ENCODE measurements at places on chromosomes 6 and 20.

GRCh38 chr20:37921341-37921929 is 18.5 kb downstream of the VSTM2L start:
- no peak for DNase-seq

DNA sequence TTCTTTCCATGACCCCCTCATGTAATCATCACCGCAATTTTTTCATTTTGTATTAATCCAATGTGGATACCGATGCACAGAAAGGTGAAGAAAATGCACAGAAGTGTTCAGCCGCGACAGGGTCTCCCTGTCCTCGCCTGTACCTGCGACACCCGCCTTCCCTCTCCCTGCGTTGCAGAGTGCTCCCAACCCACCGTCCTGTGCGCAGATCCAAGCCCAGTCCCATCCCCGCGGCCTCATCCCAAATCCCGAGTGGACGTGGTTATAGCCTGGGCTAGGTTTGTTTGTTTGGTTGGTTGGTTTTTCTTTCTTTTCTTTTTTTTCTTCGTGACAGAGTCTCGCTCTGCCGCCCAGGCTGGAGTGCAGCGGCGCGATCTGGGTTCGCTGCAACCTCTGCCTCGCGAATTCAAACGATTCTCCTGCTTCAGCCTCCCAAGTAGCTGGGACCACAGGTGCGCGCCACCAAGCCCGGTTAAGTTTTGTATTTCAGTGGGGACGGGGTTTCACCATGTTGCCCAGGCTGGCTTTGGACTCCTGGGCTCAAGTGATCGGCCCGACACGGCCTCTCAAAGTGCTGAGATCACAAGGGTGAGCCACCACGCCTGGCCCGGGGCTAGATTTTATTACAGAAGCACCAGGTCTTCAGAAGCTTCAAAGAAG is 536 bp upstream of the RAET1G start:
- DNase-seq: no peak

DNA sequence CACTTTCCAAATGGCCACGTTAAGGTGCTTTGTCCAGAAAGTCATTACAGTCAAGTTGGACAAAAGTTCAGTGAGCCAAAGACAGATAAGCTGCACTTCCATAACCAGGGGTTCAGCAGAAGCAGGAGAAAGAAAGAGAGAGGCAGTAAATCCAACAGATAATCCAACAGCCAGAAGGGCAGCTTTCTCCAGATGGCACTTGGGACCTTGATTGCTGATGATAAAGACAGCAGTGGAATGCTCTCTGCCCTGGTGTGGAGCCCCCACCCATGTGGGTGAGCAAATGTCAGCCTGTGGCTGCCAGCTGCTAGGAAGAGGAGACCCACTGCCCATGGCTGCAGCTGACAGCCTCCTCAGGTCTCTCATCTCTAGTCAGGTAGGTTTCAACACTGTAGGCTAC is 18.7 kb upstream of the NRSN1 start:
- no peak for DNase-seq

DNA sequence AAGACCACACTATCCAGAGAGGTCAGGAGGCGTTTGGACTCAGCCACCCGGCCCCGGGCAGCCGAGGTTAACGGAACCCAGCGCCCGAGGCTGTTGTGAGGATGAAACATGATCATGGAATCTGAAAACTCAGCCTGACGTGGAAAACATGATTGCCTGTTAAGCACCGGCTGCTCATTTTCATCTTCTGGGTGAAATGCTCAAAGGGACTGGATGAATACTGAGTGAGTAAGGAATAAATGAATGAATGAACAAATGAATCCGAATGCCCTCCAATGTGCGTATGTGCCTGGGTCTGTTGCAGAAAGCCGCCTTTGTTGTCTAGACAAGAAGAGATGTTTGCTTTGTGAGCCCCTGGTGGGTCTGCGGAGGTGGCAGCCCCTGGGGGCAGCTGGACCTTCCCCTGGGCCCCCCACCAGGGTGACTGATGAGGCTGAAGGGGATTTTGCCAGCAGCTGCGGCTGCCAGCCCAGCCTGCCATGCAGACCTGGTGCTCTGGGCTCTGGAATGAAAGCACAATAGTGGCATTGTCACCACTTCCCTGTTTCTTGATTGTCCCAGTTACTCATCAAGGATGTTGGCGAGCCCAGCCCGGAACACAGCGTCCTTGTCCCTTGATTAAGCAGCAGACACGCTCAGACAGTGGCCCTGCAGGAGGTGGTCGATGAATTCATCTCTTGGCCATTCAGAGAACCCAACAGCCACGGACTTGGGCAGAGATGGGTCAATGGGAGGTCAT is 211.1 kb downstream of the ANKRD60 start:
- DNase-seq: no peak

- no peak for DNase-seq
Measured at GRCh38 chr20:57612916-57613315, 7.3 kb downstream of the ZBP1 start.

- DNase-seq: no peak
Measured at GRCh38 chr20:57633945-57634491, 13.8 kb upstream of the ZBP1 start.

DNA sequence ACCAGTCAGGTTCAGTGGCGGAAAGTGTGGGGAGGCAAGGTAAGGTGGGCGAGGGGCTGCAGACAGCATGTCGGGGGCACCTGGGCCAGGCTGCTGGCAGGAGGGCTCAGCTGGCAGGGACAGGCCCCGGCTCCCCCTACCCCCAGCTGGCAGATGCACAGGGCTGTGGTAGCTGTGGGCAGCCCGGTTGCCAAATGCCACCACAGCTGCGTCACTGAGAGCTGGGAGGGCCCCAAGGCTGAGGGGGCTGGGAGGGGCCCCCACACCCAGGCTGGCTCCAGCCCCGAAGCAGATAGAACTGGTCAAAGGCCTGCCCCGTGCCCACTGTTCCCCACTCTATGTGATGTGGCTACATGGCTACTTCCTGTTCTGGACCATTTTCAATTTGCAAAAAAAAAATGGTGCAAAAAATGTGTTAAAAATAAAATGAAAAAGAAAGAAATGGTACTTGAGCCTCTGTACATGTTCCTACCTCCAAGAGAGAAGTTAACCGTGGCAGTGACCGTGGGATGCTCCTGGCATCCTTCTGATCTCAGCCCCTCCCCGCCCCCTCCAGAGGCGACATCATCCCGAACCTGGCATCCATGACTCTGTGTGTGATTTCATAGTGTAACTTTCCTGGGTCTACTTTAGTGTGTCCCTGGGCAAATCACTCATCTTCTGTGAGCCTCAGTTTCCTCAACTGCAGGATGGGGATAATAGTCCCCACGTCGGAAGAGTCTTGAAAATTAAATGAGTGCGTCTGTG is 64.4 kb downstream of the UBE2V1 start:
- DNase-seq: peak; percentile 14

DNA sequence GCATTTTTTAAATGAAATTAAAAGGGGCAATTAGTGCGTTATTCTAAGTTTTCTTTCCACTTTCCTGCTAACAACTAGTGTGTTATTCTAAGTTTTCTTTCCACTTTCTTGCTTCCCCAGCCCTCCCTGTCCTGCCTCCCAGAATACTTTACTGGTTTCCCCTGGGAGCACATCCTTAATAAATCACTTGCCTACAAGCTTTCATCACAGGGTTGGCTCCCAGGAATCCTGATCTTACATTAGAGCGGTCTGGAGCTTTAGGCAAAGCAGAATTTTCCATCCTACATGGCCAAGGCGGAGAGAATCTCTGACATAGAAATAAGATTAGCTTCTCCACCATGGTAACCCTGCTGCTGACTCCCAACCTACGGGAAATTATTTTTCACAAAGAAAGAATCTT is 150.4 kb downstream of the BFSP1 start:
- DNase-seq: no peak

GRCh38 chr6:169975701-169976100 is 224.3 kb downstream of the ERMARD start:
- DNase-seq: no peak

GRCh38 chr20:21182832-21183563 is 57.1 kb downstream of the KIZ start:
- DNase-seq: no peak

DNA sequence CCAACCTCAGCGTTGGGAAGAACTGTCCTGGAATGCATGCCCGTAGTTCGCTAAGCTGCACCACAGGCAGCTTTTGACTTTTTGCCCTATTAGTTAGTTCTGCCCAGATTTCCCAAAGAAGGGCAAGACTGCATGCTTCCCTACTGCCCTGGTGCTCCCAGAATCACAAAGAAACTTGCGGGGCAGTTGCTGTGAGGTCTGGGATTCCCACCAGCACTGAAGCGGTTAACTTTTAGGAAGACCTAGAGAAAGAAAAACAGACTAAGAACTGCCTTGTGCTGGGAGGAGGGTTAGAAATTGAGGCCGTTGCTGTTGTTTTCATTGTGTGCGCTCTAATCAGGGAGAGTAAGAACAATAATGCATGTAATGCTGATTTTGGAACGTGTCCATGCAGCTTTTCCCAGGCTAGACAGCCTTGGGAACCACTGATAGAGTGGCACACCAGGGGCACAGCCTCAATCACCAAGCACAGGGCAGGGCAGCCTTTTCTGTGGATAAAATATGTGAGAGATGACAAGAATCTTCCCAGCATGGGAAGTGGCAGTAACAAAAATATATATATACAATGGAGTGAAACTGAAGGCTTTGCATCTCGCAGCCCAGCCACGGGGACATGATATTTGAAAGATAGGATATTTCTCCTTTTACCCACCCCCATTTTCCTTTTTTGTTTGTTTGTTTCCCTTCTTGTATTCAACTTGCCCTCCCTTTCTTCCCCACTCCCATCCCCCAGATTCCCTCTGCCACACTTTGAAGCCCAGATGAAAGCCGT is 137.7 kb upstream of the HEY2 start:
- DNase-seq: no peak

- DNase-seq: no peak
Measured at GRCh38 chr20:479487-479886, 17.2 kb upstream of the TBC1D20 start.

DNA sequence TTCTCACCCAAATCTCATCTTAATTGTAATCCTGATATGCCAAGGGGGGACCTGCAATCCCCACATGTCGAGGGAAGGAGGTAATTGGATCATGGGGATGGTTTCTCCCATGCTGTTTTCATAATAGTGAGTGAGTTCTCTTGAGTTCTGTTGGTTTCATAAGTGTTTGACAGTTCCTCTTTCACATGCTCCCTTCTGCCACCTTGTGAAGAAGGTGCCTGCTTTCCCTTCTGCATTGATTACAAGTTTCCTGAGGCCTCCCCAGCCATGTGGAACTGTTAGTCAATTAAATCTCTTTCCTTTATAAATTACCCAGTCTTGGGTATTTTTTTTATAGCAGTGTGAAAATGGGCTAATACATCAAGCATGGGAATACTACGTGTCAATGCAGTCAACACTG is 925.0 kb upstream of the MAN1A1 start:
- no peak for DNase-seq

- no peak for DNase-seq
Measured at GRCh38 chr6:104855507-104855906, 4.2 kb downstream of the HACE1 start.

DNA sequence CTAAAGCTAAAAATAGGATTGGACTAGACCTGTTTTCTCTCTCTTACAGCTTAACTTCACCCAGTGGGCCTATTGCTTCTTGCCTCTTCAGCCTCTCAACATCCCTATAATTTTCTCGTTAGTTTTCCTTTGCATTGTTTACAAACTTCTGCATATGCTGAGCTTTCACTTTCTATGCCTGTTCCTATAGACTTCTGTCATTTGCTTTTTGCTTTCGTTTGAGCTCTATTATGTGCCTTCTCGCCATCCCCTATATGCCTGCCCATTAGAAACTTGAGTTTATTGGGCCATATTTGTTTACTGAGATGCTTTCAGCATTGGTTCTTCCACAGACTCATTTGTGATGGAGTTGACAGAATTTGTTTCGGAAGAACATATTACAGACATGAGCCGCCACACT is 40.9 kb downstream of the NCOA7 start:
- no peak for DNase-seq

DNA sequence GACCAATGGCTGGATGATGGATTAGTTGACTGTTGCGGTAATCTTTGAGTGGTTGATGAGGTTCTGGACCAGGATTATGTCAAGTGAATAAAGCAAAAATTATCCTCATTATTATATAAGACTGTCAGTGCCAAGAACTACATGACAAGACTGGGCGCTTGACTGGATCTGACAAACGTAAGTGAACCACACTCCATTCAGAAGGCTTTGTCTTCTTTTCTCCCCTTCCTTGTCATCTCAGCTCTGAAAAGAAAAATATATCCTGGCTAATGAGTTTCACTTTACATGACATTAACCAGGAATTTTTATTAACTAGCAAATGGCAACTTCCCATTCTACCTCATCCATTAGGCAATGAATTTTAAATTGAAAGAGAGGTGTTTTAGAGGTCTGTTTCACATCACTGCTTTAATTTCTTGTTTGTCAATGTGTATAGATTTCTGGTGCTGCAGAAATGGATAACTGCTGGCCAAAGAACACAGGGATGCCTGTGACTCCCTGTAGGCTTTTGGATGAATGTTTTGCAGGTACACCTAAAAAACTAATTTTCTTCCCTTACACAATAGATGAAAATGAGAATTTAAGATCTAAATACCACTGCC is 150.1 kb downstream of the ELOVL4 start:
- no peak for DNase-seq

- no peak for DNase-seq
Measured at GRCh38 chr6:105785066-105785811, 300.9 kb upstream of the PRDM1 start.

GRCh38 chr6:140355476-140355875 is 981.0 kb upstream of the CITED2 start:
- DNase-seq: no peak

- no peak for DNase-seq
Measured at GRCh38 chr6:164183556-164184123, 769.1 kb downstream of the QKI start.

GRCh38 chr6:7267466-7268091 is 45.4 kb downstream of the SSR1 start:
- no peak for DNase-seq

- no peak for DNase-seq
Measured at GRCh38 chr6:11370191-11371018, 137.9 kb upstream of the NEDD9 start.

DNA sequence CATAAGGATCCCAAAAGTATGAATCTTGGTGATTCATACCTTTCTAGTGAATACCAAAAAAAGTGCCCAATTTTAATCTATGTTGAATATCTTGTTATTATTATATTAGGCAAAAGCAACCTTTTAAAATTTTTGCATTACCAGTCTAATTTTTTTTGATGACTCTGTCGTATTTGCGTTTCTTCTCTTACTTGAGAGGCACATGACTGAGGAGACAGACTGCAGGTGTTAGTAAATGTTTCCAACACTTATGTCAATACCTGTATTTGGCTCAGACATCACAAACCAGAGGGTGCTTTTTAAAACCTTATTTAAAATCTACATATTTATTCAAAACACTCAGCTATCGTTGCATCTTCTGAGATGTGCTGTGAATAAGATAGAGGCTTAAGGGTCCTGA is 27.1 kb downstream of the ID4 start:
- no peak for DNase-seq

Data from stimulated activated CD8-positive, alpha-beta memory T cell treated with anti-CD3 and anti-CD28 coated beads, Interleukin-7, amount 100 ng/mL, for 1 hour (primary cell).